ENCODE measurements at places on chromosomes 4 and X.

DNA sequence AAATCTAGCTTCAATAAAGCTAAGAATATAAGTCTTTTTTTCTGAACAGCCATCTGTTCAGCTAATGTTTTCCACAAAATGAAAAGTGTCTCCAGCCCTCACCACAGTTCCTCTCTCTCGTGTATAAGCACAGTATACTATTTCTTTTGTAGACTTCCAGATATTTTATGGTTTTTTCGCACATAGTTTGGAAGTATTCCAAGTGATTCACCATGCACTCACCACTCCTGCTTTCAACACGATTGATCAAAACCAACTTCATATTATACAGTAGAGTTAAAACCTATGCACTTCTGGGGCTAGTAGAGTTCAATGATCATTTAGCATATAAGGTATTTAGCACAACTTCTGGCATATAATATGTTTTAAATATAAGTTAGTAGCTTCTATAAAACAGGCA, 105.8 kb upstream of the DCAF12L1 start:
- H3K27me3 ChIP-seq: no peaks in the 10 kb centered on the region
- no peak overlapping the region for H3K27ac ChIP-seq
- no peak for DNase-seq
- no peaks in the 10 kb centered on the region for H3K4me1 ChIP-seq
- H3K36me3 ChIP-seq: no peaks in the 10 kb centered on the region

DNA sequence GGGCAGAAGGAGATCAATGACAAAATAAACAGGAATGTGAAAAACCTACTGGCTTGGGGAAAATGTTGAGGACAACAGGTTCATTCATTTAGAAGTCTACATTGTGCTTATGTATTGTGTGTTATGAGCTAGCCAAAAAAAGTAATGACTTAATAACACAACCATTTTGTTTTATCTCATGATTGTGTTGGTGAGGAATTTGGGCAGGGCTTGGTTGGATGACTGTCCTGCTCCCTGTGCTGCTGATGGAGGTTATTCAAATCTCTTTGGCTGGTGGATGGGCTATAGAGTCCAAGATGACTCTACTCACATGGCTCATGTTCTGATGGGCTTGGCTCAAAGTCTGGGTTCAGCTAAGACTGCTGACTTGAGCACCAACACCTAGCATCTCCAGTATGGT, 116.3 kb downstream of the HS3ST1 start:
- no peaks in the 10 kb centered on the region for H3K36me3 ChIP-seq
- no peaks in the 10 kb centered on the region for H3K27me3 ChIP-seq
- no peak for DNase-seq

DNA sequence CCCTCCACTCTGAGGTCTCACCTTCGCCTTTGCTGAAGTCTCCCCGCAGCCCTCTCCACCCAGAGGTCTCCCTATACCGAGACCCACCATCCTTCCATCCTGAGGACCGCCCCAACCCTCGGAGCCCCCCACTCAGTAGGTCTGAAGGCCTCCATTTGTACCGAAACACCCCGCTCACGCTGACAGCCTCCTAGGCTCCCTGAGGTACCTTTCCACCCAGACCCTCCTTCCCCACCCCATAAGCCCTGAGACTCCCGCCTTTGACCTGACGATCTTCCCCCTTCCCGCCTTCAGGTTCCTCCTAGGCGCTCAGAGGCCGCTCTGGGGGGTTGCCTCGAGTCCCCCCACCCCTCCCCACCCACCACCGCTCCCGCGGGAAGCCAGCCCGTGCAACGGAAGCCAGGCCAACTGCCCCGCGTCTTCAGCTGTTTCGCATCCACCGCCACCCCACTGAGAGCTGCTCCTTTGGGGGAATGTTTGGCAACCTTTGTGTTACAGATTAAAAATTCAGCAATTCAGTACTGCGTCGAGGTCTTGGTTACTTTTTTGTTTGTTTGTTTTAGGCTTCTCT, 5.0 kb downstream of the SOD3 start:
- H3K36me3 ChIP-seq: no peaks in the 10 kb centered on the region
- peaks cover 24% of the 10 kb centered on the region for H3K4me1 ChIP-seq
- DNase-seq: no peak
- peak overlapping the region; percentile 27 for H3K4me3 ChIP-seq
- peak overlapping the region; percentile 61 for H3K27ac ChIP-seq

DNA sequence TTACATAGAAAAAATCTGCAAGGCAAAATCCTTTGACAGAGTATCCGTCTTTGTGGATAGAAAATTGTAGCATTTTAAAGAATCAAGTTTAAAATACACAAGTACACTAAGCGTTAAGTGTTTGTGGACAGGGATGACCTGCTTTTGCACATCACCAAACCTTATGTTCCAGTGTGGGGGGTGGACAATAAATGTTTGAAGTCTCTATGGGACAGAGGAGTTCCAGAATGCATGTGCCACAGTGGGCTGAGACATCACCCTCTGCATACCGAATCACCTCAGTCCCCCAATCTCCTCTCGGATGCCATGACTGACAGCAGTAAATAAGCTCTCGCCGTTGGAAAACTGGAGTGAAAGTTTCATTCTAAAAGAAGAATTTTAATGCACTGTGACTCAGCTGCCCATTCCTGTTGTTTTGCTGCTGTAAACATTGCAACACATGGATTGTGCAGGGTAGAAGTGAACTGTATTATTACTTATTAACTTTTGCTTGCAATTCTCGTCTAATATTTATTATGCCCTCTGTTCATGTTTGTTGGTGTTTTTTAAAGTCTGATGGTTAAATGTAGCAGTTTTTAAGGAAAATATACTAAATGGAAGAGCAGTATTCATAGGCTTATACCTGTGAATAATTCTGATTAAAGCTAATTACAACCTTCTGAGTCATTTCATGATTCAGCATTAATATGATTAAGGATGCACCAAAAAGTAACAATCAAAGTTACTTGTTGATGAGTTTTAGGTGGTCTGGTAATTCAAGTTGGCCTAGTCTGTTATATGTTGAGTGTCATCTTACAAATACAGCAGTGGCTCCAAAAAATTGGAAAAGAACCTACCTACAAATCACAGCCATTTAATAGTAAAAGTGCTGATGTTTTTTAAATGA, 24.0 kb downstream of the CDKN2AIP start:
- no peak for DNase-seq
- H3K27me3 ChIP-seq: no peaks in the 10 kb centered on the region
- no peak overlapping the region for H3K4me3 ChIP-seq
- H3K36me3 ChIP-seq: no peaks in the 10 kb centered on the region
- no peaks in the 10 kb centered on the region for H3K4me1 ChIP-seq
- H3K27ac ChIP-seq: no peak overlapping the region

- DNase-seq: peak; percentile 12
- no peak overlapping the region for H3K27ac ChIP-seq
Measured at GRCh38 chrX:46992070-46992469, 79.8 kb downstream of the JADE3 start.

DNA sequence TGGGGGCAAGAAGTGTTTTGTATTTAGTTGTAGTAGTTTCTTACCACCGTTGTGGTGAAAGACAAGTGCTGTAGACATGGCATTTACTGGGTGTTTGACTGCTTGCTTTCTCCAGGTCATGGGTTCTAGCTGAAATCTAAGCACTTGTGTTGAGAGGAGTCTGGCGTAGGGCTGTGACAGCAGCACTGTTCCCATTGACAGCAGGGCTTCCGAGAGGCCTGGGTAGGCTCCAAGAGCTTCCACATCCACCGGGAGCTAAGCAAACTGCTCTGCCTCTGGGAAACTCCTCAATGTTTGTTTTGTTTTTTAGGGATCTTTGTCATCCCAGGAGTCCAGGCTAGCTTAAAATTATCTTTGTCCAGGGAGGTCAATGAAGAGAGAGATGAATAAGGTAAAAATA, 44.3 kb downstream of the BMPR1B start:
- H3K27me3 ChIP-seq: no peaks in the 10 kb centered on the region
- no peak for DNase-seq
- no peaks in the 10 kb centered on the region for H3K36me3 ChIP-seq
- no peak overlapping the region for H3K4me3 ChIP-seq
